ENCODE measurements at places on chromosomes 3 and 15.

DNA sequence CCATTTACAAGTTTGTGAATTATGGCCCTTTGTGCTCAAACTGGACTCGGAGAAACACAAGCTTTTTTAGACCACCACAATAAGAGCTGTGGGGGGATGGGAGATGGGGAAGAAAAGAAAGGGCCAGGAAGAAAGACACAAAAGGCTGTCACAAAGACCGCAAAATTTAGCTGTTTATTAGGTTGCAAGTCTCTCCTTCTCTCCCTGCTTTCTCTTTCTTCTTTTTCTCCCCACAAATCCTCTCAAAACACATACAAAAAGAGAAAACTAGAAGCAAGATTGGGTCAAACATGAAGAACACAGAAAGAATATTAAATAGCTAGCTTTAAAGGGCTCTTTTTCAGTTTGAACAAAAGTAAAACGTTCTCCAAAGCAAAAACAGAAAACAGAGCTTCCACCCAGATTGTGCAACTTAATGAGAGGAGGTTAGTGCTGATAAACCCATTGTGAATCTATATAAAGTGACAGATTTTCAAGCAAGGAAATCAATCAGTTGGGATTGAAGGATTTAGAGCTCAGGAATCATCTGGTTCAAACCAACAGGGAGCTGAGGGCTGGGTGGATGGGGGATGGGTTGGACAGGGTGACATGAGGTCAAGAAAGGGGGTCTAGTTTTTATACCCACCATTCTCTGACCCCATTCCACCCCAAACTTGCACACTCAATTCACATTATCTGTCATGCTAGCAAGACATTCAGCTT, 87.3 kb downstream of the DHX30 start:
- DNase-seq: no peak

GRCh38 chr3:70811880-70812279, 499.4 kb upstream of the MDFIC2 start:
- no peak for DNase-seq

DNA sequence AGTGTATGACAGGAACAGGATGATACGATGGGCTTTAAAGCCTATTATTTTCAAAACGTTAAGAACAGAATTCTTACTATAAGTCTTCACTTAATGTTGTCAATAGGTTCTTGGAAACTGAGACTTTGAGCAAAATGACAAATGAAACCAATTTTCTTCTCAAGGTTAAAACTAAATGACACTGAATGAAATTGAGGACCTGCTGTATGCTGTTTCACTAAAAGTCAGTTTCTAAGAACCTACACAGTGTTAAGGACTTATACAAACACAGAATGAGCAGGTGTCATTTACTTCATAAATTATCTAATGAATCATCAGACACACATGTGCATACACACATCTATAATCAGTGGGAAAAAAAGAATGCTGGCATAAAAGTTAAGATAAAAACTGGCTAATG, 106.9 kb downstream of the RFTN1 start:
- DNase-seq: no peak

GRCh38 chr3:111568355-111568754, 26.4 kb downstream of the CD96 start:
- no peak for DNase-seq

GRCh38 chr15:88337993-88338392, 81.5 kb upstream of the NTRK3 start:
- DNase-seq: no peak

- DNase-seq: peak; percentile 76
These were observed at the start of gene UNC45A for GRCh38 chr15:90934949-90935751. Gene UNC45A (plus strand): TSS chr15:90935285. CDS start chr15:90935325, 40 bp downstream.

- peak; percentile 72 for DNase-seq
These were observed 32.8 kb downstream of the MYH15 start for GRCh38 chr3:108477511-108478147.

- DNase-seq: no peak
These were observed 64.6 kb upstream of the P2RY1 start for GRCh38 chr3:152770296-152770695.

GRCh38 chr15:77118882-77119321, 48.0 kb upstream of the TSPAN3 start:
- DNase-seq: peak; percentile 36

DNA sequence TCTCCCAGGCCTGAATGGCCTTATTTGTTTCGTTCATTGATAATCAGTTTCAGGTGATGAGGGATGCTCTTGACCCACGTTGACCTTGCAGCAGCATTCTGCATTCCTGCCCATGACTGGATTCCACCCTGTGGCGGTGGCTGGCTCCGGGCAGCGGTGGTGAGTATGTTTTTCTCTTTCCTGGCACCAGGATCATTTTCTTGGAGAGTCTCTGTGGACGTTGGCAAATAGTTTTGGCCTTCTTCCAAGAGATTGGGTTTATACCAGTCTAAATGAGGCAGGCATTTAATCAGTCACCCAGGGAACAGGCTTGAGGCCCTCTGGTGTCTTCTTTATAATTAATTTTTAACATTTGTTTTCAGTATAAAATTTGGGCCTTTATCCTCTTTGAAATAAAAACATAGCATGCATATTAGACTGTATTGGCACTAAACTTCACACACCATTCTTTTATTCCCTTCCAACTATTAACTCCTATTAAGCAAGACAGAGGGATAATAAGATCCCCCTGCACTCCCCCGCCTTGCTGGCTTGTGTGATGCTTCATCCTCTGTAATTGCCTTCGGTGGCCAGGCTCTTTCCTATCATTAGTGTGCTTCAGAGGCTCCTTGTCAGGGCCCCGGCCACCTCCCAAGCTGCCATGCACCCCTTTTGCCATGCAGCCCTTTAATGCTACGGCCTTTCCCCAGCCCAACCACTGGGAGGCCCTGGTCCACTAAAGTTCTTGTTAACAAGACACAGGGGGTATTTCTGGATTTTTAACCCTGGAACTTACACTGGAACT, 176.2 kb upstream of the TOPAZ1 start:
- no peak for DNase-seq

DNA sequence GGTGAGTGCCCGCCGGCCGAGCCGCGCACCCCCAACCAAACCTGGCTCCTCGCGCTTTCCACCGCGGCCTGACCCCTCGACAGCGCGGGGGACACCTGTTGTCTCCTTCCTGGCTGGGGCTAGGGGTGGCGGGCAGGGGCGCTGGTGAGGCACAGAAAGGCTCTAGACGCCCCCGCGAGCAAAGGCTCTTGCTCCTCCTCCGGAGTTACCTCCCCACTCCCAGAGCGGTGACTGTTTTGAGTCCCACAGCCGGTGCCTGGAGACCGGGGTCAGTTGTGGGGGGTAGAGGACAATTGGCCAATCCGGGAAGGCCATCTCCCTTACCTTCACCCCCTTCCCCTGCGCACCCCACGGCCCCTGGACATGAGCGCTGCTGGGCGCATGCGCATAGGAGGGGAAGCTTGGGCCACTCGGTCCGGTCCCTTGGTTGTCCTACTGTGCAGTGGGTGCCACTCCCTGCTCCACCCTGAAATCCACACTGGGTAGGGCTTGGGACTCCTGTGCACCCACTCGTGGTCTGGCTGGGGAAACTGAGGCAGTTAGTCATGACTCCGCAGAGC, 554 bp downstream of the CHST13 start:
- DNase-seq: no peak

- no peak for DNase-seq
These were observed 9.7 kb downstream of the ERC2 start for GRCh38 chr3:56458496-56459103.

DNA sequence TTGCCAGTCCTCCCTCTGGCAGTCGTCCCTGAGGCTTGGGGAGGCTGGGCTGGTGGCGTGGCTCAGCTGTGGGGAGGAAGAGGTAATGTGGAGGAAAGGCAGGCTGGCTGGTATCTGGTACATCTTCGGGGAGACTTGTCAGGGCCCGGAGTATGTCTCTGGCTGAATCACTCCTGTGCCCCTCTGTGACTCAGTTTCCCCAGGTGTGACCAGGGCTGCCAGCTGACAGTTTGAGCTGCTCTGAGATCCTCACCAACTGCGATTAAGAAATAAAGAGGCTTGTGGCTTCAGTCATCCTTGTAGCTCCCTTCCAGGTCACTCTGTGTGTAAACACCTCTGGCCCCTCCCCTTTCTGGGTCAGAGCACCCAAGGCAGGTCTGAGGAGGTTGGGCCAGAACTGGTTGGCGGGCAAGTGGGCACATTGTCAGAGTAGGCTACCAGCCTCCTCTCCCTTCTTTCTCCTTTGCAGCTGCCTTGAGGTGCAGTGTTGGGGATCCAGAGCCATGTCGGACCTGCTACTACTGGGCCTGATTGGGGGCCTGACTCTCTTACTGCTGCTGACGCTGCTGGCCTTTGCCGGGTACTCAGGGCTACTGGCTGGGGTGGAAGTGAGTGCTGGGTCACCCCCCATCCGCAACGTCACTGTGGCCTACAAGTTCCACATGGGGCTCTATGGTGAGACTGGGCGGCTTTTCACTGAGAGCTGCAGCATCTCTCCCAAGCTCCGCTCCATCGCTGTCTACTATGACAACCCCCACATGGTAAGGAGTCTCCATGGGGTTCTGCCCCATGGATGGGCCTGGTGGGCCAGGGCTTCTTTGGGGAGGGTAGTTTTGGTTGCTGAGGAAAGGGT, 3.0 kb downstream of the TEX264 start:
- no peak for DNase-seq

DNA sequence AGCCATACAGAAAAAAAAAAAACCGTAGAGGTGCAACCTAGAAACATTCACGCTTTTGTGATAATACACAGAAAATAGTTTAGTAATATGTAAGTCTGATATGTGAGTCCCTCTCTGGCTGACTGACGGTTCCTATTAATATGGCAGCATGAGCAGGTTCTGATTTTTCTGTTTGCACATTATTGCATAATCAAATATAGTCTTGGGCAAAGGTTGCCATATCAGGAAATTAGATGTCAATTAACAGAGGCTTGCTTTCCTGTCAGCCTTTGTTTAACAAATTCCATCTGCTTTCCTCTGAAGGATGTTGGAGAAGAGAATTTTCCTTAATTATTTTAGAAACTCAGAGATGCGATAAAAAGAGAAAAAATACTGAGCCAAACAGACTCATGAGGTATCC, 14.8 kb downstream of the GABRB3 start:
- DNase-seq: no peak

- DNase-seq: no peak
These were observed 291.9 kb downstream of the IGSF11 start for GRCh38 chr3:118742760-118743159.

GRCh38 chr3:131143802-131144201, 117.1 kb downstream of the NEK11 start:
- no peak for DNase-seq

DNA sequence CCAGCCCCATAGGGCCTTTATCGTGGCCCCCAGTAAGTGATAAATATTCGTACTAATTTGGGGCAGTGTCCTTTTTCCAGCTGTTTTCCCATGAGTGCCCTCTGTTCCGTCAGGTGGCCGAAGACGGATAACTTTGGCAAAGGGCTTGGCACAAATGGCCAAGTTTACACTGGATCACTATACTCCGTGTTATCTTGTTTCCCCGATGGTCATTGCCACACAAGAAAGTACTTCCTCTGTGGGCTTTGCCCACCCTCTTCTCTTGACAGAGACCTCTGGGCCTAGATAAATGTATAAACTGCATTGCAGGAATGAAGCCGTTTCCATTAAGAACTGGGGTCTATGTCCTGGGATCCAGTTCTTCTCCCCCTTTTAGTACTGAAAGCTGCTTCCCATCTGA, 39.1 kb downstream of the SMAD3 start:
- DNase-seq: no peak

- no peak for DNase-seq
These were observed 1.4 kb downstream of the LTF start for GRCh38 chr3:46463120-46463867.

GRCh38 chr15:36809380-36809779, 230.0 kb downstream of the CDIN1 start:
- no peak for DNase-seq

DNA sequence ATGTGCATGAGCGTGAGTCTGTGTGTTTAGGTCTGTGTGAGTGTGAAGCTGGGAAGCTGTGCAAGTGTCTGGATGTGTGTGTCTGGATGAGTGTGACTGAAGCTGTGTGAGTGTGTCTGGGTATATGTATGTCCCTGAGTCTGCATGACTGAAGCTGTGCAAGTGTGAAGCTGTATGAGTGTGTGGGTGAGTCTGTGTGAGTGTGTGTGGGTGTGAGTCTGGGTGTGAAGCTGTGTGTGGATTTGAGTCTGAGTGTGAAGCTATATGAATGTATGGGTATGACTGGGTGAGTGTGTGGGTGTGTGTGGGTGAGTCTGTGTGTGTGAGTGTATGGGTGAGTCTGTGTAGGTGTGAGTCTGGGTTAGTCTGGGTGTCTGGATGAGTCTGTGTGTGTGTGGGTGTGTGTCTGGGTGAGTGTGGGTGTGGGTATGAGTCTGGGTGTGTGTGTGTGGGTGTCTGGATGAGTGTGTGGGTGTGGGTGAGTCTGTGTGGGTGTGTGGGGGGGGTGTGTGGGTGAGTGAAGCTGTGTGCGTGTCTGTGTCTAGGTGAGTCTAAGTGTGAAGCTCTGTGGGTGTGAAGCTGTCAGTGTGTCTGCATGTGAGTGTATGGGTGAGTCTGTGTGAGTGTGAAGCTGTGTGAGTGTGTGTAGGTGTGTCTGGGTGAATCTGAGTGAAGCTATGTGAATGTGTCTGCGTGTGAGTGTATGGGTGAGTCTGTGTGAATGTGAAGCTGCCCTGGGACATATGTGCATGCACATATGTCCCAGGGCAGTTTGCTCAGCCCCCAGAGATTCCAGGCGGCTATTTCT, 20.3 kb downstream of the MINAR1 start:
- DNase-seq: no peak

- no peak for DNase-seq
These were observed 39.4 kb downstream of the ARPP21 start for GRCh38 chr3:35678643-35679161.

DNA sequence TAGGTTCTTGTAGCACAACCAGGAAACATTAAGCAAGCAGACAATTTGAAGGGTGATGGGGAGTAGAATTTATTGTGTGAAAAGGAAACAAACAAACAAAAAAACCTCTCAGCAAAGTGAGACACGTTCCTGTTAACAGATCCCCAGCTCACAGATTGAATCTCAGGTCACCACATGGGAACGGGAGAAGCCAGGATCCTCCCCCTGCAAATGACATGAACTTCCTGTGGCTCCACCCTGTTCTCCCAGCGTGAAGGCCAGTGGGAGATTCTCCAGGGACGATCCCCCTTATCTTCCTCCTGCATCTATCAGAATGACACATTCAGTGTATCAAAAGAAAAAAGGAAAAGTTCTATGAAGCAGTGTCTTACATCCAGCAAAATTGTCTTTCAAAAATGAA, 1488.1 kb downstream of the OTOL1 start:
- no peak for DNase-seq

- DNase-seq: no peak
These were observed 50.4 kb upstream of the ATP2C1 start for GRCh38 chr3:130843441-130843840.

- DNase-seq: no peak
These were observed 5.9 kb upstream of the RPS27L start for GRCh38 chr15:63163217-63163616.

Data from HCT116 (cell line).